Stimulated activated memory B cell treated with anti-CD40 and anti-IgM and Interleukin-4, amounts not matched to agents 10 μg/mL and 1 μg/mL and 100 μg/mL, for 72 hours (primary cell): ENCODE measurements at places on chromosomes 16 and 17.

DNA sequence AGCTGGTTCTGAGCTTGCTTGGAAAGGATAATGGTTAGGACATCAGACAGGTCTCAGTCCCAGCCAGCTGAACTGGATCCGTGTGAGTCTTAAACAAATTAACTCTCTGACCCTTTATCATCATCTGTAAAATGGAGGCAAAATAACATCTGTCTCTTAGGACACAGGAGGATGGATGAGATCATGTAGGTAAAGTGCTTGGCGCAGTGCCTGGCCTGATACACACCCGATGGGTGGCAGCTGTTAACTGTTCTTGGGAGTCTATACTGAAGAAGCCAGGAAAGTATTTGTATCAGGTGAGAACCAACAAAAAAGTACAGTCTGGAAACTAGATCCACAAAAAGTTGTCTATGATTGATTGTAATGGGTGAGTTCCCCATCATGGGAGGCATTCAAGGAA is 188.6 kb downstream of the C16orf78 start:
- no peak for ATAC-seq

GRCh38 chr17:32152130-32152529 is 9.8 kb downstream of the RHOT1 start:
- no peak for ATAC-seq

- ATAC-seq = no peak
These were observed 318.3 kb downstream of the SLC39A11 start for GRCh38 chr17:72774236-72774635.

- ATAC-seq = no peak
These were observed 154.1 kb downstream of the SOCS1 start for GRCh38 chr16:11101695-11102522.

- no peak for ATAC-seq
These were observed 1.2 kb upstream of the ZKSCAN2 start for GRCh38 chr16:25258861-25259179.

- no peak for ATAC-seq
These were observed 214.9 kb upstream of the MPHOSPH6 start for GRCh38 chr16:82384949-82385348.

DNA sequence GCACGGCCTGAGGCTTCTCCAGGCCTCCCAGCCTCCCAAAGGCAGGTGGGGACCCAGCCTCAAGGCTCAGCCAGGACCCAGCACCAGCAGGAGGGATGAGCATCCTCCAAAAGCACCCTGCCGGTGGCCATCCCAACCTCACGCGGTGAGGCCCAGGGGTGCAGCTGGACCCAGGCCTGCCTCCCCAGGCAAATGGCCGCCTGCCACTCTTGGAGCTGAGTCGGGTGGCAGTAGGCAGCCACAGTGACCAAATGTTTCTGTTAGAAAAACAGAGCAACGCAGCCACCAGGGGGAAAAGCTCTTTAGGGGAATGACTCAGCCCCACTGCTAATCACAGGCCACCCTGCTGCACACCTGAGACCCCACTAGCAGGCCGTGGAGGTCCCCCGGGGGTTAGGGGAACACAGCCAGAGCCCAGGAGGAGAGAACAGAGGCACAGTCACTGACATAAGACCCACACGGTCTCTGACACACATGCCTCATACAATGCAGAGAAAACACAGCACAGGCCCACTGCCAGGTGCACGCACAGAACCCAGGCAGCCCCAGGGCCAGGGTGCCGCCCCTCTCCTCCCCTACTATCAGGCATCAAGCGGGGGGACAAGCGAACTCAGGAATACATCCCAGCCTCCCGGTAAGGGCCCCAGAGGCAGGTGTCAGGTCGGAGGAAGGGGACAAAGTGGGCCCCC is 12.4 kb downstream of the BCAR1 start:
- no peak for ATAC-seq

- peak; percentile 82 for ATAC-seq
These were observed 180.0 kb upstream of the CACNG3 start for GRCh38 chr16:24075931-24076716.

DNA sequence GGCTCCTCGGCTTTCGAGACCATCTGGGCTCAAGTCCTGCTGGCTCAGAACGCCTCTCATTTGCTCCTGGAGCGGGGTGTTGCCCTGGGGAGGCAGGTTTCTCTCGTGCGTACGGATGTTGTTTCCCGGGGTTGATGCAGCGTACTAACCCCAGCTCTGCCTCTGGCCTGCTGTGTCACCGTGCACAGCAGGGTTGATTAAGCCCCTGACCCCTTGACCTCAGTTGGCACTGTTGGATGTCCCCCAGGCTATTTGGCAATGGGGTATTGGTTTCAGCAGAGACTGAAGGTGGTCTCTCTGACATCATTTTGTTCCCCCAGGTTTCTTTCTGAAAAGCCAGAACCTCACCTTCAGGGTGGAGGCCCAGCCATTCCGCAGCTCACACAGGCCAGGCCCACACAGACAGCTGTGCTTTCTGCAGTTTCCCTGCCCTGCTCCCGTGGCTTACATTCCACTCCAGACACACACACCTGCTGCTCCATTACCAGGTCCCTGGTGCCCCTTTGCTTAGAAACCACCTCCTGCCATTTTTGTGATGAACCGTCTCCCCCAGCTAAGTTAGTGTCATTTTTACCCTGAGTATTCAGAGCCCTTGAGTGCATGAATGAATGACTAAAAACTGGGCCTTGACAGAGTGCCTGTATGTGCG is 233.5 kb downstream of the CCDC182 start:
- no peak for ATAC-seq
